ENCODE measurements at places on chromosomes 13 and 19.

GRCh38 chr19:22609630-22610029, 24.5 kb upstream of the ZNF492 start:
- no peak for DNase-seq

DNA sequence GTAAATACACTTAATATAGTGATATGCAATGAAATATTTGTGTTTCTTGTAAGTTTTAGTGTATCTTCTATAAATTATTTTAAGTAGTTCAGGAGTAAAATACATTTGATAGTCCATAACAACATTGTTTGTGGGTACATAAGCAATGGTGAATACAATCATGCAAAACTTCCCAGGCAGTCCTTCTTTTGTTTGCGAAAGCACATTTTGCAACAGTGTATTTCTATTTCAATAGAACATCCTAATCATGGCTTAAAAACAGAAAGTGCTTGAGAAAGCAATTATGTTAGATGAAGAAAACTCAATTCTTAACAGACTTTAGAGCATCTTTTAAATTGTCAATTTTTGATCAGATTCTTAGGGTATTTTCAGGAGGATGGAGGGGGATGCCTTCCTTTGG, 155.6 kb downstream of the POSTN start:
- DNase-seq = no peak

DNA sequence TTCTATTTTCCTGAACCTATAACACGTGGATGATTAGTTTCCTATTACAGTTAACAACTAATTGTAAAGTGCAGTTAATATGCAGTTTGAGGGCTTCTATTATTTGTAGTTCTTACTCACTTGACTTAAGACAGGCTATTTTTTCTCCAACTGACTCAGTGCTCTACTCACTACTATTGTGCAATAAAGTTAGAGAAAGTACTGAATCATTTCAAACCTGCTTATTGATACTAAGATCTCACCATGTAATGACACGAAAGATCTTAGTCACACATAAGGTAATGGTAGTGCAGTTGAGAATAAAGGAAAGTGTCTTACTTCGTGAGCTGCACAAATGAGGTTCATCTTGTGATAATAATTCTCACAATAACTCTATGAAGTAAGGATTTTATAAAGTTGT, 22.8 kb upstream of the ITM2B start:
- no peak for DNase-seq

GRCh38 chr19:5247957-5248705, 92.5 kb downstream of the PTPRS start:
- DNase-seq = no peak

DNA sequence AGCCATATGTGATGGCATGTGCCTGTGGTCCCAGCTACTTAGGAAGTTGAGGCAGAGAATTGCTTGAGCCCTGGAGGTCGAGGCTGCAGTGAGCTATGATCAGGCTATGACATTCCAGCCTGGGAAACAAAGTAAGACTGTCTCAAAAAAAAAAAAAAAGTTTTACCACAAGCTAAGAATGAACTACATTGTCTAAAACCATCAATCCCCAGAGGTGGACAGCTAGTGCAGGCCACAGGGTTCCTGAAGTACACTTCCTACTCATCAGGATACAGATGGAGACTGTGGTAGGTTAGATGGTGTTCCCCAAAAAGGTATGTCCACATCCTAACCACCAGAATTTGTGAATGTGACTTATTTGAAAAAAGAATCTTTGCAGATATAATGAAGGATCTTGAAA, 63.5 kb upstream of the DOCK9 start:
- no peak for DNase-seq

DNA sequence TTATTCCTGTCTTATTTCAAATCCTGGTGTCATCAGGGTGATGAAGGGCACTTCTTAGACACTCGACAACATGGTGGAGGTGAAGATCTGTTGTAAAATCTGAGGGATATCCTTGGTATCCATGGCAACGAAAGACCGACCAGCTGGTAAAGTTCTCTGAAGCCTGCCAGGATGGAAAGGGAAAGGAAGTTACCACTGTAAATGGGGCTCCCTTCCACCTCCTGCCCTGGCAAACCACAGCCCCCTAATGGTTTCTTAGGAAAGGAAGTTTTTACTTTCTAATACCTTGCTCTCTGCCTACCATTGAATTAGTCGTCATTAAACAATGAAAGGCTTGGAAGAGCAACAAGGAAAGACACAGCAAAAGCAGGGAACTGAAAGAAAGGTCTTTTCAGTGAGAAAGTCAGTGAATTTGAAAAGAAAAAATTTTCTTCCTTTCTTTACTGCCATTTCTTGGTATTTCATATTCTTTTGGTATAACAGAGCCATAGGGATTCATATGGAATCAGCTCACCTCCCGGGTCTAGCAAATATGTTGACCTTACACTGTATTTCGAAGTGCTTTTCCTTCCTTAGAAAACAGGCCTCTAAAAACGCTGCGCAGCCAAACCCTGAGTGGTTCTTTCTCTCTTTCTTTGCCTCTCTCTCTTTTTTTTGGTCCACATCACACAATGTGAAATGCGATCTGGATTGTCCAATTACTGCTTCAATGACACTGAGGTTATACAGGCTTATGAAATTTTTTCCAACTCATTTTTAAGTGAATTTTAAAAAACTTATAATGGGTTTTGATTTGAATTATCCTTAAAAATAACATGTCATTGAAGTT, 111.0 kb downstream of the RGCC start:
- no peak for DNase-seq

DNA sequence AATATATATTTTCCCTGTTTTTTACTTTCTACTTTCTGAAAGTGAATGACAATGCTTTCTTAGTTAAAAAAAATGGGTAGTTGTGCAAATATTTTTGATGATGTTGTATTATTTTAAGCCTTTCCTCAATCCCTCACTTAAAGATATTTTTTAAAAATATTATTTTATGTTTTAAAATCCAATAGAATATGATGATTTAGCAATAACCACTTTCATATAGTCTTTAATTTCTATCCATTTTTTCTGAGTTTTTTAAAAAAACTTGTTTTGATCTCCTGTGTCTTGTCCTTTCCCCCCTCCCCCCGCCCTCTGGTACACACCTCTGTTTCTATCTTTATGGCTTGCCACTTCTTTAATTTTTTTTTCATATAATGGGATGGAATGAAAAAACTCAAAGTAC, 362.0 kb upstream of the SLITRK6 start:
- DNase-seq = no peak

DNA sequence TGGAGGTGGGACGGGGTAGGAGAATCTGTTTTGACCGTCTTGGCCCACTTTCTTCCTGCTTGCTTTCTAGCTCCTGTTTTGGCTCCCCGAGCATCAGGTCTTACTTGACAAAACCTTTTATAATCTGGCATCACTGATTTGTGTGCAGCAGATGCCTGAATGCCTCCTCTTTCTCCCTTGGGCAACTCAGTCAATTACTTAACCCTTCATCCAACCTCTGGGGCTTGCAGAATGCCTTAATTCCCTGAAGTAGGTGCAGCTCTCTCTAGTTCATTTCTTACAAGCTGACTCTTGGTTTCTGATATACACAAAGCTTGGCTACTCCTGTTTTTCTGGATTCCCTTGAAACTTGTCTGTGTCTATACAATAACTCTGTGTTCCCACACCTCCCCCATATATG, 5.7 kb upstream of the NUP58 start:
- no peak for DNase-seq

DNA sequence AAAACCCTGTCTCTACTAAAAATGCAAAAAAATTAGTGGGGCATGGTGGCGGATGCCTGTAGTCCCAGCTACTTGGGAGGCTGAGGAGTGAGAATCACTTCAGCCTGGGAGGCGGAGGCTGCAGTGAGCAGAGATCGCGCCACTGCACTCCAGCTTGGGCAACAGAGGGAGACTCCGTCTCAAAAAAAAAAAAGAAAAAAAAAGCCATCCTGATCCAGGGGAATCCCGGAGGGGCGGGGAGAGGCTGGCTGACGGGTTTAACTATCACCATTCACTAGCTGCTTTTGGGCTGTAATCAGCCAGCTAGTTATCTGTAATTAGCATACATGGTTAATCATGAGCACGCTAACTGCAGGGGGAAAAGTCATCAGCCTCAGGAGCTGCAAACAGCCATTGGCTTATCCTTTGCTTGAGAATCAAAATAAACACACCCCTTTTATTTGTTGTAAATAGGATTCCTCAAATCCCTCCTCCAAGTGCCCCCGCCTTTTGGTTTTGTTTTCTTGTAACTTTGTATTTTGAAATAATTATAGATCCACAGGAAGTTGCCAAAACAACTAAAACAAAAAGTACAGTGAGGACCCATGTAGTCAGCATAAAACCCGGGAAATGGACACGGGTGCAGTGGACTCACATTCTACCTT, 9.6 kb downstream of the FSD1 start:
- DNase-seq = no peak

DNA sequence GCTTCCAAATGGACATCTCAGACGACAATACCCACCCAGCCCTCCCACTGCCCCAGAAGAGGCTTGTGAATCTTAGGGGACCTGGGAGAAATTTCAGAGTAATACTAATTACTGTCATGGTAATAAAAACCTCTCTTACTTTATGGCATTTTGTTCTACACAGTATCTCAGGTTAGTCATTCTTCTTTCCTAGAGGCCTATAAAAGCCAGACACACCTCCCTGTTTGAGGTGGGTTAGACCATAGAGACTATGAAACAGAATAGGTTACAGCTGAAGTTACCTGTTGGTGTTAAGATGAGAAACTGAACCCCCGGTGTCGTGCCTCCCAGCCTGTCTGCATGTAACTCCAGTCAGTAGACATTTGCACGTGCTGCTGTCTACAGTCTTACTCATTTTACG, 113.9 kb downstream of the SLC7A1 start:
- DNase-seq = no peak

DNA sequence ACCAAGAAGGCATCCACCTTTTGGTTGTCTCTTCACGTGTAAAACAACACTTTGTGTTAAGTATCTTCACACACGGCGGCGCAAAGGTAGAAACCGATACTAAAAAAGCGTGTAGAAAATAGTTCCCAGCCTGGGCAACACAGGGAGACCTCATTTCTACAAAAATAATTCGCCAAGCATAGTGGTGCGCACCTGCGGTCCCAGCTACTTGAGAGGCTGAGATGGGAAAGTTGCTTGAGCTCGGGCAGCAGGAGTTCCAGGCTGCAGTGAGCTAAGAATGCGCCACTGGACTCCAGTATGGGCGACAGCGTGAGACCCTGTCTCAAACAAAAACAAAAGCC, 573 bp upstream of the ERCC5 start:
- DNase-seq = no peak

- peak; percentile 37 for DNase-seq
Observed at GRCh38 chr13:73702419-73703071, 431.7 kb downstream of the KLF12 start.

GRCh38 chr13:66036636-66037035, 1193.5 kb downstream of the PCDH9 start:
- no peak for DNase-seq

DNA sequence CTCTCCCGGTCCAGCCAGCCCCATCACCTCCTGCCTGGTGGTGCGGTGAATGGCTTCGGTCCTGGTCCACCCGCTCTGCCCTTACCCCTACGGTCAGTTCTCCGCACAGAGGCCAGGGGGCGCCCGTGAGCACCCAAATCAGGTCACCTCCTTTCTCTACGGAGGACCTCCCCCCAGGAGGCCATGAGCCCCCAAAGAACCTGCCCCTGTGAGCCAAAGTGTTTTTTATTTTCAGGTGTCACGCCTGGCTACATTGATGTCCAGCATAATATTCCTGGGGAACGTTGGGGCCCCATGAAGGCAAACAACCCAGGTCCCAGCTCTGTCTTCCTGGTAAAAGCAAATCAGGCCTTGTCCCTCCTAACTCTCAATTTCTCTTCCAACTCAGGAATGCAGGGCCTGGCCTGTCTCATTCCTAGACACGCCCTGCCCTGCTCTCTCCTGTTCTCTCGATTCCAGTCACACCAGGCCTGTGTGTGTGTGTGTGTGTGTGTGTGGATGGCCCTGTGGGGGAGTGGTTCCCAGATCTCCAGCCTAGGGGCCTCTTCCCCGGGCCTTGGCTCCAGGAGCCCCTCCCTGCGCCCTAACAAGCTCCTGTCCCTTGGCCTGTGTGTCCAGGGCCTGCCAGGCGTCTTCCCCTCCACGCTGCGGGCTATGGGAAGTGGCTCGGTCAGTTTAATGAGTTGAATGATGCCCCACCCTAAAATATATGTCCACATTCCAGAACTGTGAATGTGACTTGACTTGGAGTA, 9.7 kb upstream of the GIPC1 start:
- DNase-seq = peak; percentile 55

DNA sequence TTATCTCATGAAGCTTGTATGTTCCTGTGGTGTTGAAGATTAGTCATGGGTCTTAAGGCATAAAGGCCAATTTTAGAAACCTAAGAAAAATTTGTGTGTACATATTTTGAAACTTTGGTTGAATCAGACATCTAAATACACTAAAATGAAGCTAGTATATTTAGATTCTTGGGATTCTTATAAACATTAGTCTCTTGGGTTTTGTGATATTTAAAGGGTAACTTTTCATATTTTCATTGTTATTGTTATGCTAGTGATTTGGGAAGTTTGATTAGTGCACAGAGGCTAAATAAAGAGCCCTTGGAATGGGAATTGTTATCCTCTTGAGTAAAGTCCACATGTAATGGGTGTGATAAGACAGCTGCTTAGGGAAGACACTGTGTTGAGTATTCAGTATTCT, 24.5 kb downstream of the UBA2 start:
- DNase-seq = no peak
